ENCODE measurements at places on chromosomes 7 and 10.

DNA sequence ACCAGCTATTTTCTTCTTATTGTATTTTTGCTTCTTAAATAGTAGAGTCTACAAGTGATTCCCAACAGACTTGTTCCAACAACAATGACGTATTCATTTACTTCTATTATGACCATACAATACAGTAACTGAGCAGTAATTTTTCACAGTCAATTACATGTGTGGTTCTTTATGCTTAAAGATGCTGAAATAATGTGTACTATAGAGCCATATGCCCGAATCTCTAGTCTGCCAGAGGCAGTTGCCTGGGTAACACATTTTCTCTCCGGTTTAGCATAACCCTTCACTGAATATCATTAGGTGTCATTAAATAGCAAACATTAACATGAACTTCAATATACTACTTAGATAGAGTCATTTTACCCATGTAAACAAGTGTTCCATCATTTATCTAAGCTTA, 75.0 kb downstream of the SLC25A13 start:
- DNase-seq, result no peak

- no peak for DNase-seq
Measured at GRCh38 chr10:71972746-71973695, 8.8 kb downstream of the CHST3 start.

GRCh38 chr7:16359216-16359615, 62.1 kb downstream of the CRPPA start:
- DNase-seq, result no peak

- no peak for DNase-seq
Measured at GRCh38 chr10:113331961-113332360, 220.9 kb upstream of the HABP2 start.

DNA sequence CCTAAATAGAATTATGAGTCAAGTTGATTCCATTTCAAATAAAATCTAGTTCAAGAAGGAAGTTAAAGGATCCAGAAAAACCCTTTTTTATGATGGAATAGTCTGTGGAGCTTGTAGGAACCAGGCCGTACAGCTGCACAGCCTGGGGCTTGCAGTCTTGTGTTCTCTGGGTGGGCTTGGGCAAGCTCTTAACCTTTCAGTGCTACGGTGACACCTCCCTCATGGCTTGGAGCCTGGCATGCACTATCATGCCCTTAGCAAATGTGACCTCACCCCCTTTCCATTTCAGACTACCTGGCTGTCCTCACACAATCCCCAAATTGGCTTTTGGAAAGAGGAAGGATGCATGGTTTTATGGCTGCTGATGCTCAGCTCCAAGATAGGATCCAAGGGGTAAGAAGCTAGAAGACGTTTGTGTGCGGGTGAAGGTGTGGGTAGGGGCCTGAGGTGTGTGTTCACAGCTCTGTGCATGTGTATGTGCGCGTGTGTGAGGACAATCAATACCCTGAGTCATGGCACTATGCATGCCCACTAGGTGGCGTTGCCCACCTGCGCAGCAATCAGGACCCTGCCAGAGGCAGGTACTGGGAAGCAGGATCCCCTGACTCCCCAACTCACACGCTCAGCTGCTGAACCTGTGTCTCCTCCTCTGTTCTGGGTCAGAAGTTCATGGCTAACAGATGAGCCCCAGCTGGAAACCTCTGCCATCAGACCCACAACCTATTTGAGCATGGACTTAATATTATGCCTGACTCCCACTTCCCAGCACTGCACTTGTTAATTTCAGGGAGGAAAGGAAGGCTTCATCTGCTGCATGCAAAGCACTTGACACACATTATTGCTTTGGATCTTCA, 113.4 kb downstream of the PTPN20 start:
- DNase-seq, result no peak

- DNase-seq, result no peak
Measured at GRCh38 chr7:90025771-90026170, 128.5 kb upstream of the STEAP1 start.

DNA sequence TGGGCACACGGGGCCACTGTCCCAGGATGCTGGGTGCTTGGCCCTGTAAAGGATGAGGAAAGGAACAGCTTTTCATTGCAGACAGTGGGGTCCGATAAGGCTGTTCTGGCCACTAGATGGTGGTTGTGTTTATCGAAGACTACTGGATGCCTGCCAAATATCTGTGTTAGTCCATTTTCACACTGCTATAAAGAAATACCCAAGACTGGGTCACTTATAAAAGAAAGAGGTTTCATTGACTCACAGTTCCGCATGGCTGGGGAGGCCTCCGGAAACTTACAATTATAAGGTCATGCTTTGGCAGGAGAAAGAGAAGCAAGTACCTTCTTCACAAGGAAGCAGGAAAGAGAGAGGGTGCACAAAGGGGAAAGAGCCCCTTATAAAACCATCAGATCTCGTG, 32.2 kb upstream of the GARS1 start:
- DNase-seq, result no peak

DNA sequence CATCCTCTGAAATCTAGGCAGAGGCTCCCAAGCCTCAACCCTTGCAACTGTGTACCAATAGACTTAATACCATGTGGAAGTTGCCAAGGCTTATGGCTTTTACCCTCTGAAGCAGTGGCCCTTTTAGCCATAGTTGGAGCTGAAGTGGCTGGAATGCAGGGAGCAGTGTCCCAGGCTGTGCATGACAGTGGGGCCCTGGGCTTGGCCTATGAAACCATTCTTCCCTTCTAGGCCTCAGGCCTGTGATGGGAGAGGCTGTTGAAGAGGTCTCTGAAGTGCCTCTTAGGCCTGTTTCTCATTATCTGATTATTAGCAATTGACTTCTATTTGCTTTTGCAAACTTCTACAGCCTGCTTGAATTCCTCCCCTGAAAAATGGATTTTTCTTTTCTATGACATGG, 612.7 kb upstream of the ZWINT start:
- DNase-seq, result no peak

- DNase-seq, result no peak
Measured at GRCh38 chr7:115037128-115037802, 115.4 kb downstream of the MDFIC start.

GRCh38 chr7:150900675-150901074, 48.4 kb downstream of the AOC1 start:
- DNase-seq, result no peak

- no peak for DNase-seq
Measured at GRCh38 chr10:89213191-89213808, 6.2 kb upstream of the CH25H start.

- no peak for DNase-seq
Measured at GRCh38 chr7:70673778-70674570, 458.0 kb upstream of the GALNT17 start.

DNA sequence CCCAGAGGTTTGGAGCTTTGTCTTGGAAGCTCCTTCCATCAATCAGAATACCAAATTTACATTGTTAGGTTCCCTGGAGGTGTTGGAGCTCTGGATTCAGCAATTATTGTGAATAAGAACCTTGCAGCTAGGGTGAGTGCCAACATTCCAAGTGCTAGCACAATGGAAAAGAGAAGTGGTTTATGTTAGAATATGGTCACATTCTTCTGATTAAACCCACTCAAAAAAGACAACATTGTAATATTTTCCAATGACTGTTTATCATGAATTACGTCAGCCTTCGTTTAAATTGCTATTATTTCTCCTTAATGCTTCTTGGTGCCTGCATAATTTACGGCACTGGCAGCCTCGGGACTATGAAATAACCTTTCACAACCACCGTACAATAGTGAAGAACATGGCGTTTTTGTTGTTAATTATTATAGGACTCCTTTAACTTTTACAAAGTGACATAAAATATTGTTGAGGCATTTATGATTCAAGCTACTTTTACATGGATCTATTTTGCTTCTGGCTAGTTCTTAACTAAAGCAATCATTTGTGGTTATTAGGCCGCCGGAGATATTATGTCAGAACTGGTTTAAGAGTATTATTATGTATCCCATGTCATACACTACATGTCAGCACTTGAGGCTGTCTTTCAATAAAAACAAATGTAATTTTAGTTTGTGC, 117.7 kb downstream of the ARID5B start:
- no peak for DNase-seq

DNA sequence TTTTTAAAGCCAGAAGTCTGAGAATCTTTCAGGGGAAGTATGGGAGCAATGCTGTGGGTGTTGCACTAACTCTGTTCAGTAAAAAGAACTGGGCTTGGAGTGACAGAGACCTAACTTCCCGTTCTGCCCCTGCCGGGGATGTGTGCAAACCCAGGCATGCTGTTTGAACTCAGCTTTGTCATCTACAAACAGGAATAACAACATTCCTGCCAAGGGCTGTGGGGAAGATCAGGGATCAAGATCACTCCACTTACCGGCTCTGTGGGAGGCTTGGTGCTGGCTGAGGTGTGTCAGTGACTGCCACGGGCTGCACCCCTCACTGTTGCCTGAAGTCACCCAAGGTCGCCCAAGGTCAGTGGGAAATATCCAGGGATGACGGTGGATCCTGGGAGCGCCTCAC, 23.1 kb upstream of the DRGX start:
- no peak for DNase-seq

DNA sequence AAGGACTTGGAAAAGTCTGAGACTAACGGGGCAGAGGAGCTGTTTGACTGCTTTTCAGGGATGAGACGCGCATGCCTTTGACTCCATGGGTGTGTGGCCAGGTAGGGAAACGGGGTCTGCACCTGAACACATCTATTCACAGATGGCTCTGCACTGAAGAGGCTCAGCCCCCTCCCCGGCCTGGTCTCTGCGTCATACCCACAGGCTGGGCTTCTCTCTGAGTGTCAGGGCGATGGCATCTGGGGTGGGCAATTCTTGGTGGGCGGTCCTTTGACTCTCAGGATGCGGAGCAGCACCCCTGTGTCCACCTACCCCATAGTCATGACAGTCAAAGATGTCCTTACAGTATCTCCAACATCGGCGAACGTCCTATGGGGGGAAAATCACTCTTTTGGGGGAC, 23.0 kb downstream of the PFKP start:
- DNase-seq, result no peak

DNA sequence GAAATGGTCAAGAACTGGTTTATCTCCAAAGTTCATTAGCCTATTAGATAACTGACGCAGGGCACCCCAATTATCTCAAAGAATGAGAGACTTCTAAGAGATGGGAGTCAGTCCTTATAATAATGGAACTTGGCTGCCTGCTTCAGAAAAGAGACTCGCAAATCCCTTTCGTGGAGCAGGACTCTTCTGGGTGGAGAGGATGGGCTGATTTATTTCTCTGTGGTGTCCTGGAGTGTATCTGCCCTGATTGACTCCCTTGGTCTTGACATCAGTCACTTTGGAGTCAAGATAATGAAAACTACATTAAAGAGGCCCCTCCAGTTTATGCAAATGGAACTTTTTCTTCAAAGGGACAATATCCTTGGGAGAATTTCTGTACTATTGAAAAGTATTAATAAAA, 198.9 kb downstream of the HDAC9 start:
- DNase-seq, result no peak

- DNase-seq, result no peak
Measured at GRCh38 chr10:88874281-88874680, 5.8 kb upstream of the STAMBPL1 start.

GRCh38 chr10:73585327-73585726, 5.8 kb downstream of the USP54 start:
- DNase-seq, result no peak

DNA sequence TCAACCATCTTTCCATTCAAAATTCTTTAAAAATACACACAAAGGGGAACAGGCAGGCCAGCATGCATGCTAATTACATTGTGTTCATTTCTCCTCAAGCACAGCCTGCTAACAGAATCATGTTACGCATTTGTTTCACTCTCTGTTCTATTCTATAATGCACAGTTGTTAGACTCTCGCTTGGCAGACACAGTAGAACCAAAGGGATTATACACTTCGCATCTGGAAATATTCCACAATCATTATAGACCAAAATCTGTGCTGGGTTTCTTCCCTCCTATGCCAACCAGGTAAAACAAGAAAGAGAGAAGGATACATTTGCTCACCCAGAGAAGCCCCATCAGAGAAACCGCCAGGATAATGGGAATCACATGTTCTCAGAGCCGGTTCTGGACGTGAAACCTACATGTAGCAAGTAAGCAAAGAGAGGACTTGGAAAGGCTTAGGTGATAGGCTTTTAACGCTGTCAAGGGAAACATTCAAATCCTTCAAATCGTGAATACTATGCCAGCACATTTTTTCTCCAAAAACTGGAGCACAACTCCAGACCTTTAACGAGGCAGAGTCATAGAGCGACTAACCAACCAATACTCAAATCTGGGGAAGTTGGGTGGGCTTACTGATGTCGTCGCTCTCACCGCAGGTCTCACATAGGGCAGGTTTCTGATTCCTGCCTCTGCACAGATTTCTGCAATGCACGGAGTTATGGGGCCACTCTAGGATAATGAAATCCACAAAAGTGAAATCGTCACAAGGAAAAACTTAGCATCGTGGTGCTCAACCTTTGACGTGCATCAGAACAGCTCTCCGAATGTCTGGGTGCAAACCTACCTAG, 380.5 kb upstream of the AUTS2 start:
- no peak for DNase-seq

- no peak for DNase-seq
Measured at GRCh38 chr10:129472696-129473555, 5.9 kb downstream of the MGMT start.

GRCh38 chr7:12954380-12955033, 267.1 kb downstream of the ARL4A start:
- DNase-seq, result no peak

- DNase-seq, result no peak
Measured at GRCh38 chr10:3672220-3672619, 112.8 kb downstream of the KLF6 start.

GRCh38 chr10:63798599-63799498, 277.6 kb downstream of the REEP3 start:
- no peak for DNase-seq

DNA sequence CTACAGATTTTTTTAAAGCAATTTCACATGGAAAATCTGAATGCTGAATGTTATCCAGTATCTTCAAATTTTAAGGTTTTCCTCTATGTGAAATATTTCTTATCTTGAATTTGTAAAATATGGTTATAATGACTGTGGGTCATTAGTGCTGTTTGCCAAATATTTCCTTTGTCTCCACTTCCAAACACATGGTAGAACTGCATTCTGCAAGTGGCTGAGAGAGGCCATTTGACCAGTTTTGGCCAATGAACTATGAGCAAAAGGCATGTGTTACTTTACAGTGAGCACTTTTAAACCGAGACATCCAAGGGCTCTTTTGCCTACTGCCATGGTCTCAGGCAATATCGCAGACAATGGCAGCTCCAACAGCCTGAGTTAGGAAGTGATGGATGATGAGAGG, 117.2 kb upstream of the RSU1 start:
- DNase-seq, result no peak

DNA sequence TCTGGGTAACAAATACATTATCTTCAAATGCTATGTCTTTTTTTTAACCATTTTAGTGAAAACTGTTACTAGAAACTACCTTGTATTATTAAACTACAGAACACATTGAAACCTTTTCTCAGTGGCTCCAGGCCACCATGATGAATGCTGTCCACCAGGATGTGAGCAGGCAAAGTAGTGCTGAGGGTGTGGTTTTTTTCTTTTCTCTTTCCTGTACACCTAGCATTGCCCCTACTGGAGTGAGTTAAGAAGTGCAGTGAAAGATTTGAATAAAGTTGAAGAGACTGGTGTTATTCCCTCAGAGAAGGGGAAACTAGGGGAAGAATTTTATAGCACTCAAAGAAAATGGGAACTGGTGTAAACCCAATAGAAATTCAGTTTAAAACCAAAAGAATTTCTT, 120.0 kb upstream of the SAMD8 start:
- no peak for DNase-seq

- DNase-seq, result no peak
Measured at GRCh38 chr10:79342295-79342761, 4.9 kb upstream of the PPIF start.

GRCh38 chr10:96244354-96244753, 27.0 kb downstream of the BLNK start:
- no peak for DNase-seq

GRCh38 chr7:87608431-87608830, 7.7 kb upstream of the ABCB1 start:
- no peak for DNase-seq

GRCh38 chr10:61272781-61273180, 180.4 kb downstream of the TMEM26 start:
- no peak for DNase-seq
